ENCODE measurements at places on chromosomes 11 and 22. TPM values are rescaled to one million over a fixed set of nuclear protein-coding genes. Genes with fewer than 3 reads are reported as not detected.

GGTLC3 gene
- total RNA-seq: not detected

- no peak for DNase-seq
These were observed 1.6 kb upstream of the KRTAP5-1 start for GRCh38 chr11:1586699-1587098.

DNA sequence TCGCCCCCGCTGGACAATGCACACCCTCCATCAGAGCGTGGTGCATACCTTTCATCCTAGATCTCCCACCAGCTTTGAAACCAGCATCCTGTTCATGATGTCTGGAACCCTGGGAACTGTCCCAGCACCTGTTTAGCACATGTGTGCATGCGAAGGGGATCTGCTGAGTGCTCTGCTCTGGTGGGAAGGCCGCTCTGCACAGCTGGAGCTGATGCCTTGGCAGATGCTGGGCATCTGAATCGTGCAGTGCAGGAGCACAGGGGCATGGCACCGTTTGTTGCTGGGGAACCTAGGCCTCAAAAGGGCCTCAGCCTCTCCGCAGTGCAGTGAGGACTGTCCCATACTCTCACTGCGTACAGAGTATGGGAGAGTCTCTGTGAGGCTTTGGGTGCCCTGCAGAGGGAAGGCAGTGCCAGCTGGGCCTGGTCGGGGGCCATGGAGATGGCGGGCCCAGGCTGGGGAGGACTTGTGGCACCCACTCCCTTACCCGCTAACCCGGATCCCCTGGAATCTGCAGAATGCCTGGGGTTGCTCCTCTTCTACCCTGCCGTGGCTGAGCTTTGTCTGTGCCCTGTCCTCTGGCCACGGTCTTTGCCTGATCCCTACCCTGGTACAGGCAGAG lies 72.9 kb upstream of the ATXN10 start:
- DNase-seq: no peak

- no peak for DNase-seq
These were observed 96.8 kb downstream of the WNT7B start for GRCh38 chr22:45880091-45880715.

DEFB131B gene
- not detected for total RNA-seq

GRCh38 chr11:123231777-123232176 lies 36.7 kb upstream of the CLMP start:
- no peak for DNase-seq

DNA sequence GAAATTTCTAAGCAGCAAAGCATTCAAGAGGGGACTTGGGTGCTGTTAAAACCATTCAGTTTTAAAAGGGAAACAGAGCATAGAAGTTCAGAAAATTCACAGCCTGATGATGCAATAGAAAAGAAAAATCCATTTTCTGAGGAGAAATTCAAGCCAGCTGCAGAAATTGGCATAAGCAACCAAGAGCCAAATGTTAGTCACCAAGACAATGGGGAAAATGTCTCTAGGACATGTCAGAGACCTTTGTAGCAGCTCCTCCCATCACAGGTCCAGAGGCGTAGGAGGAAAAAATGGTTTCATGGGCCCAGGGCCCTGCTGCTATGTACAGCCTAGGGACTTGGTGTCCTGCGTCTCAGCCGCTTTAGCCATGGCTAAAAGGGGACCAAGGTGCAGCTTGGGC lies 5.5 kb upstream of the IRAG1 start:
- DNase-seq: no peak

- DNase-seq: no peak
These were observed 22.2 kb upstream of the RFPL3 start for GRCh38 chr22:32335471-32335870.
